ENCODE measurements at places on chromosomes 7 and 10. TPM values are rescaled to one million over a fixed set of nuclear protein-coding genes. Genes with fewer than 3 reads are reported as not detected.

SEMA3C gene
- 708 TPM for total RNA-seq

CLDN4 gene
- total RNA-seq: 6.2 TPM

FEZF1 gene
- total RNA-seq: not detected

CUTC gene
- total RNA-seq: 8.2 TPM

STK17A gene
- total RNA-seq: 140 TPM

- no peak for DNase-seq
These were observed 19.1 kb downstream of the TSPAN14 start for GRCh38 chr10:80473096-80473657.

GRCh38 chr7:91228927-91229558 lies 35.2 kb upstream of the FZD1 start:
- DNase-seq: peak; percentile 11

GRCh38 chr10:96719200-96719599 lies 1.1 kb downstream of the PIK3AP1 start:
- no peak for DNase-seq

DNA sequence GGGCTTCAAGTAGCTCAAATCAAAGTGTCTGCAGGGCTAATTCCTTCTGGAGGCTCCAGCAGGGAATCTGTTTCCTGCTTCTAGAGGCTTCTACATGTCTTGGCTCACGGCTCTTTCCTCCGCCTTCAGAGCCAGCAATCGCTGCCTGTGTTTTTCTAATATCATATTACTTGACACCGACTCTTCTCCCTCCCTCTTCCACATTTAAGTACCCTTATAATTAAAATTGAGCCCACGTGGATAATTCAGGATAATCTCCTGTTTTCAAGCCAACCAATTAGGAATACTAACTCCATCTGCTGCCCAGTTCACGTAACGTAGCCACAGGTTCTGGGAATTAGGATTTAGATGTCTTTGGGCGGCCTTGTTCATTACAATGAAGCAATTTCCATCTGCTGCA lies 372.2 kb downstream of the DPP6 start:
- no peak for DNase-seq

GRCh38 chr10:133225707-133226191 lies 4.3 kb upstream of the UTF1 start:
- DNase-seq: no peak

GRCh38 chr7:142508251-142508650 lies 241.0 kb upstream of the PRSS1 start:
- DNase-seq: peak; percentile 88

DNA sequence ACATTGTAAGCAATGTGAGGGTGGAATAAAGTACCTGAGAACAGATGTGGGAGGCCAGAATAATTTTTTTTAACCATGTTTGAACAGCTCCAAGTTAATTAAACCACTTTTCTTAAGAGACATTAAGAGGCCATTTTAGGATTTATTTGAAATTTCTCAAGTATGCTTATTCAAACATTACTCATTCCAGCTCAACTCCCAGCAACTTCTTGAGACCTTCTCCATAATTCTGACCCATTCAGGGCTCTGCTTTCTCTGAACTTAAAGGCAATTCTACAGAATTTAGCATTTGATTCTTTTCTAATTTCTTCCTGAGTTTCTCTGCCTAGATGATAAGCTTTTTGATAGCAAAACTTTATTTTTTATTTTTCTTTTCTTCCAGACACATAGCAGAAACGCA lies 314.5 kb downstream of the CAMK1D start:
- no peak for DNase-seq

DNA sequence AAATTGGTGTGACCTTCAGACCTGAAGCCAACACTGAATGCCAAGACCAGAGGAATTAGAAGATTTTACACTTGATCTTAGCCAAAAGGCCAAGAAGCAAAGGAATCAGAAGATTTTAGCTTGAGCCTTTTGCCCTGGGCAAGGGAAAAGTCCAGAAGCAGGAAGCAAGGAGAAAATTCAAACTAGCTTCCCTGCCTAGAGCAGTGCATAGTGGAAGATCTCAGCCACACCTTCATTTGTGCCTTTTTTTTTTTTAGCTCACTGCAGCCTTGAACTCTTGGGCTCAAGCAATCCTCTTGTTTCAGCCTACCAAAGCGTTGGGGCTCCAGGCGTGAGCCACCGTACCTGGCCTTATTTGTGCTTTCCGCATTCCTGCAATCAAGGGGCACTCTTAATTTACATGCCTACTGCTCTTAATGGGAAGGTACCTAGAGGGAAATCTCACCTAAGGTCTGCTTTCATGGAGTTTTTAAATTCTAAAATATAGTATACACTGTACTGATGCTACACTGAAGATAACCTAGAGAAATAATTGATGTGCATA lies 8.3 kb upstream of the PIP4K2A start:
- DNase-seq: no peak

DNA sequence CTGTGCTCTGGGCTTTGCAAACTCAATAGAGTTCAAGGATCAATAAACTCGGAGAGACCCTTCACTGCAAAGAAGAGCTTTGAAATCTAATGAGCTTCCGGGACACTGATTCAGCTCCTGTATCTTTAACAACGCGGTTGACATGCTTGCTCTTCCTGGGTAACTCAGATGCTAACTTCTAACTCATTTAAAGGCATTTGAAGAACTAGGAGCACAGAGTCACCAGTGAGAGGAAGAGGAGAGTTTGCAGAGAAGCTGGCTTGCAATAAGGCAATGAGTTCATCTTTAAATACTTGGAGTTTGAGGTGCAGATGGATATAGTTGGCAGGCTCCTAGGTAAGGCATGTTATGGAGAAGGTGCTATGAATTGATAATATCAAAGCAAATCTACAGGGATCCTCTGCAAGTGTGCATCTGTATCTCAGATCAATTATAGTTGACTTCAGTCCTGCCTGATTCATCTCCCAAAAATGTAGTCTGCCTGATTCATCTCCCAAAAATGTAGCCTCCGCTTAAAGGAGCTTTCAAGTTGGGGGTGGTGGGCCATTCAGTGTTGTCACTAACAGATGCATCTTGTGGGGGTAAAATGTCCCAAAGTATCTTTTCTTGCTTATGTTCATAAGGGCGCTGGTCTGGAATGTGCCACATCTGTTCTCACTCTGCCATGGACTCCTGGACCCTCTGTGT lies 182.5 kb upstream of the PRSS58 start:
- peak; percentile 48 for DNase-seq
